Dorsolateral prefrontal cortex (tissue), 122 donors: ENCODE measurements at places on chromosomes 6 and 20. TPM values are rescaled to one million over a fixed set of nuclear protein-coding genes. Genes with fewer than 3 reads are reported as not detected.

The CHRNA4 gene
- 25.6 TPM for total RNA-seq

The MGME1 gene
- 7.8 TPM for total RNA-seq

The NNAT gene
- total RNA-seq, result 61.3 TPM

The UST gene
- 7.4 TPM for total RNA-seq

The TREM2 gene
- total RNA-seq, result 22.7 TPM

The TRIM15 gene
- not detected for total RNA-seq

The SYNDIG1 gene
- total RNA-seq, result 48.5 TPM

The PTCHD4 gene
- total RNA-seq, result 14.0 TPM

The KCNK16 gene
- not detected for total RNA-seq

The MTRF1L gene
- total RNA-seq, result 29.4 TPM

The SNX9 gene
- total RNA-seq, result 24.7 TPM

The RAET1L gene
- total RNA-seq, result not detected

The KCNB1 gene
- 123 TPM for total RNA-seq

The FAM162B gene
- 14.2 TPM for total RNA-seq

The TNF gene
- total RNA-seq, result not detected

The NRSN1 gene
- total RNA-seq, result 74.6 TPM

The NUDT3 gene
- 144 TPM for total RNA-seq

The MAP3K5 gene
- total RNA-seq, result 59.9 TPM

The MAS1 gene
- 7.2 TPM for total RNA-seq

The HLA-DMB gene
- total RNA-seq, result 5.9 TPM

The NKAPL gene
- 3.9 TPM for total RNA-seq

The ARFGEF3 gene
- 65.3 TPM for total RNA-seq
